GM19239 (cell line): ENCODE measurements at places on chromosomes 2 and 18.

- DNase-seq = no peak
Measured at GRCh38 chr18:23538001-23538400, 34.7 kb downstream of the RMC1 start.

DNA sequence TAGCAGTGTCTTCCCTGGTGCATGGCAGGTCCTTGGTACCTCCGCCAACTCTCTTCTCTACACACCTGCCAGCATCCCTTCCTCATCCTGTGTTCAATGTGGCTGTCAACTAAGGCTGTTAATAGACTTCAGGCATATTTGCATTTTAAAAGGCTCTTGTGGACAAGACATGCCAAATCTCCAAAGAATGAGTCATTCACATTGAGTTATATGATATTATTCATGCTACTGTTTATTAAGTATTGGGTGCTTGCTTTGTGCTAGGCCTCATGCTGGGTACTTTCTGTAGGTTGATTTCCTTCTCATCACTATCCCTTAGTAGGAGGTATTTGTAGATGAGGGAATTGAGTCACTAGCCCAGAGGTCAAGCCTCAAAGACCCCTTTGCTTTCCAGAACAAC is 5.2 kb downstream of the MYO1B start:
- no peak for DNase-seq

DNA sequence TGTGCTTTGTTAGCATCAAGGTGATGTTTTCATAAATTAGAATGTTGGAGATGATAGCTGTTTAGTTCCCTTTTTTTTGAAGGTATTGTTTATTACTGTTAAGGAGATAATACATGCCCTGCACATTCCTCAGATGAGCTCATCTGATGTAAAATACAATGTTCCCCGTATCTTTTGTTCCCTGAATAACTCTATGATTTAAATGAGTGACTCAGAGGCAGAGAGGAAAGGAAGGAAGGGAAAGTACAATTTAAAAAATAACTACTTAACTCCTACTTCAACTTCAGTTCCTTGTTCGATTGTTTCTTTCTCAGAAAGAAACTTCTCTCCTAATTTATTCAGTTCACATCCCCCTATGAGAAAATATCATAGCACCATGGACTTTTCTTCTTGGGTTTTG is 208.7 kb downstream of the KCNE4 start:
- DNase-seq = no peak

DNA sequence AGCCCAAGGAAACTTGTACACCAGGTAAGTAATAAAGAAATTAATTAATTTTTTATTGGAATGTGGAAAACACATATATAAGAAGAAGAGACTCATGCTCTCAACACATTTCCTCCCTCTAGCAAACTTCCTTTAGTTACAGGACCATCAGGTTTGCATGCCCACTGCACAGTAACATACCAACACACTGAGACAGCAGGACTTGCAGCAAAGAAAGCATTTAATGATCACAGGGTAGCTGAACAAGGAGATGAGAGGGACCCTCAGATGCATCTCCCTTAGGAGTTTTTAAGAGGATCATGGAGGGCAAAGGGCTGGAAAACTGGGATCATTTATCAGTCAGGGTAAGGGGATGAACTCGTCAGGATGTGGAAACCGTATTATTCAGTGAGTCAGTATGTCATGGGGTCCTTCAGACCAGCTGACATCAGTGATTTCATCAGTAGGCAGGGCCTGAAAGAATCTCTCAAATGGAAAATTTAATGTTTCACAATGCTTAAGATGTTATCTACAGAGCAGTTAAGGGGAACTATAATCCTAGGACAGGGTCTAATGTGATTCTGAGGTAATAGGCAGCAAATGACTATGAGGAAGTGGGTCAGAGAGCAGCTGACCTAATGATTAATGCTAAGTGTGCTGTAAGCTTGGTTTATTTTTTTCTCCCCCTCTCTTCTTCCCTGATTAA is 193.8 kb upstream of the RND3 start:
- DNase-seq = no peak

GRCh38 chr18:76374330-76375281 is 120.4 kb downstream of the ZNF516 start:
- DNase-seq = no peak

GRCh38 chr2:29446847-29447246 is 331.6 kb downstream of the CLIP4 start:
- DNase-seq = no peak

DNA sequence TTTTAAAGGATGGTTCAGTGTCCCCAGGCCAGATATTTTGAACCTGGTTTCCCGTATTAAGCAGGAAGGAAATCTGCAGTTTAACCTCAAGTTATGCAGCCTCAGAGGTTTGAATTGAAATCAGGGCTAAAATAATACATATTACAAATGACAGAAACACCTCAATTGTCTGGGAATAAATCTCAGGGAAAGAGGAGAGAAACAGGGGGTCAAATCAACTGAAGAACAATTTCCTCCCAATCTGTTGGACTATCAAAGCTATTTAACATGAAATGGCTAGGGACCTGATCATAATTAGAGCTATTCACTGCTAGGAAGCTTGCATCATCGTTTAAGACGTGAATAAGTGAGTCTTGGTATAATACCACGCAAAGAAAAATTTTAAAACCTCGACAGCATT is 150.0 kb upstream of the ARHGAP28 start:
- no peak for DNase-seq

- DNase-seq = no peak
Measured at GRCh38 chr2:175097297-175097696, 70.7 kb downstream of the ATF2 start.

DNA sequence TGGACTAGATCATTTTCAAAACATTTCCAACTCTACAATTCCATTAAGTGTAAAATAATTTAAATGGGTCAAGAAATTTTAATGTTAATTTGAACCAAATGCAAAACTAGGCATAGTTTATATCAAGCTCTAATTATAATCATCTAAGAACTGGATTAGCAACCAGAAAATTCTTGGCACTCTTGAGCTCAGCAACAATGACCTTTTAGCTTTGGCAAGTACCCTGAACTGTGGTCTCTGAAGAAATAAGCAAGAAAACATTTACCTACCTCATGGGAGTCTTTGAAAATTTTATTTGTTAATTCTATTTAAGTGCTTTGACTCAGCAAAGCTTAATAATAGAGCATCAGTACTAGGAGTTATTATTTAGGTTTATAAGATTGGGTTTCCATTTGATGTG is 313.2 kb downstream of the SATB2 start:
- no peak for DNase-seq
